ENCODE measurements at places on chromosomes 5 and 9.
A peak's percentile ranks its signal among the peaks of the same experiment; 100 is the strongest.

DNA sequence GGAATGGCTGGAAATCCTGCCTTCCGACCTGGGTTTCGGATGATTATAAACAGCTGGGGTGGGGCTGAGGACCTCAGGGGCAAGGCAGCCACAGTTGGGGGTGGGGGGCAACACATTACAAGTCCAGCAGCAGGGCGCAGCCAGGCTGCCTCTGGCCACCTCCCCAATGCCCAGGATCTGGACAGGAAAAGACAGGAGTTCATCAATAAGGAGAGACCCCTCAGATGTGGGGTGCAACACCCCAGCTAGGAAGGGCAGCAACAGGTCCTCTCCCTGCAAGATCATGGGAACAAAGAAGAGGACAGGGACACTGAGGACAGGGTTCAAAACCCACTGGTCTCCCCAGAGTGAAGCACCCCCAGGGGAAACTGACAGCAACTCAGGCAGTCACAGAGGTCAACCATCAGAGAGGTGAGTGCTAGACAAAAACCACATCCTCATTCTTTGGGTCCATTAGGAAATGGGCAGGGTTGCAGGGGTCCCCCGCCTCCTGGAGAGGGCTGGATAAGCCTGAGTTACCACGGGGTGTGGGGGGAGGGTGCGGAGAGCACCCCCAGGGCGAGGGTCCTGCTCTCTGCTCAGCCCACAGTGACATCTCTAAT, 33.5 kb downstream of the SEMA4D start:
- no peak for DNase-seq

DNA sequence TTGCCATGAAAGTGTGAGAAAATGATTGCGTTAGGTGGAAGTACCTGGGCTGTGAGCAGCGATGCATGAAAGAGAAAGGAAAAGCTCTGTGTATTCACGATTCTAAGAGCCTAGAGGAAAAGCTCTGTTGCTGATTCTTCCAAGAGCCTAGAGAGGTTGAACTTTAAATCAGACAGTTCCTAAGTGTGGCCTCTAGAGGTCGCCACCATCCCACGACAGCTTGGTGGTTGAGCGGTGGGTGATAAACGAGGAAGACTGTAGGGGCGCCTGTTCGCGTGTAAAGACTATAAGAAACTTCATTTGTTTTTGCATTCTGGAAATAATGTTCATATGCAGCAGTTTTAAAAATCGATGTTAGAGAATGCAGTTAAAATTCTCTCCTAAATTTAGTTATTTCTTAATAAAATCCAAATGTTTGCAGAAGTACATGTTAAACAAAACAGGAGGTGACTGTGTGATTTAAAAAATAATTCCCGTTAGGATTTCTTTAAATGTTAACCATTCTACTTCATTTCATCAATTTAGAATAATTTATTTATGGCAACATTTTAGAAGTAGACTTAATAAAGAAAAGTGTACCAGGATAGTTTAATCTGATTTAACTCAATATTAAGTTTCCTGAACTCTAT, 107.7 kb downstream of the TENT4A start:
- peak; percentile 45 for DNase-seq

- no peak for DNase-seq
Measured at GRCh38 chr5:138936968-138937345, 61.8 kb upstream of the LRRTM2 start.

GRCh38 chr5:127805448-127805847, 102.3 kb downstream of the CCDC192 start:
- no peak for DNase-seq

DNA sequence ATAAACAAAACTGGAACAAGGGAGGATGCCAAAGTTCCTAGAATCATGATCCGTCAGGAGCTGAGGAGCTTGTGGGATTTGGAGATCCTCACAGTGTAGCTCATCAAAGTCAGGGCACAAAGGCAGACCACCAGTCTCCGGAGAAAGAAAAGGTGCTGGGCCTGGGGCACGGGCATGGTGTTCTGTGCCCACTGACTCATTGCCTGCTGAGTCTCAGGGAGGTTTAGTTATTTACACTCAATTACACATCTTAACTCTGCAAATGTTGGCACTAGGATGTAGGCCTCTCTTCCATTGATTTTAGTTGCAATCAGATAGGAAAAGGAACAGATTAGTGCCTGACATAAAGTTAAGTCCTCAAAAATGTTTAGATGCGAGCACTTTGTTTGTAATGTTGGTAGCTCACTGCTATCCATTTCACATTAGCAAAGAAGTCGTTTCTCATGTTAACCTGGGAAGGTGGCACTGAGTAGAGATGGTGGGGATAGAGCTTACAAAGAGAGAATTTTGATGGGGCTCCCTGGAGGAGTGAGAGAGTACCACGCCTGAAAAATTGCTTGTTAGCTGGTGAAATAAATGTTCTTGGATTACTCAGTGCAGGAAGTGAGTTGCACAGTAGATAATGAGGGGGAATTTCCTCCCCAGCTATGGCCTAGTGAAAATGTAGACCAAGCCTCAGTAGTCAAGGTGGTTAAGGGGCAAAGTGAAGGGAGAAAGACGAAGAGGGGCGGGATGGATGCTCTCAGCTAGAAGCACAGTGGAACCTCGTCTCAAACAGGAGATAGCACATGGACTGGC, 109.5 kb upstream of the CD180 start:
- no peak for DNase-seq

GRCh38 chr9:20476912-20477521, 145.3 kb downstream of the MLLT3 start:
- no peak for DNase-seq

DNA sequence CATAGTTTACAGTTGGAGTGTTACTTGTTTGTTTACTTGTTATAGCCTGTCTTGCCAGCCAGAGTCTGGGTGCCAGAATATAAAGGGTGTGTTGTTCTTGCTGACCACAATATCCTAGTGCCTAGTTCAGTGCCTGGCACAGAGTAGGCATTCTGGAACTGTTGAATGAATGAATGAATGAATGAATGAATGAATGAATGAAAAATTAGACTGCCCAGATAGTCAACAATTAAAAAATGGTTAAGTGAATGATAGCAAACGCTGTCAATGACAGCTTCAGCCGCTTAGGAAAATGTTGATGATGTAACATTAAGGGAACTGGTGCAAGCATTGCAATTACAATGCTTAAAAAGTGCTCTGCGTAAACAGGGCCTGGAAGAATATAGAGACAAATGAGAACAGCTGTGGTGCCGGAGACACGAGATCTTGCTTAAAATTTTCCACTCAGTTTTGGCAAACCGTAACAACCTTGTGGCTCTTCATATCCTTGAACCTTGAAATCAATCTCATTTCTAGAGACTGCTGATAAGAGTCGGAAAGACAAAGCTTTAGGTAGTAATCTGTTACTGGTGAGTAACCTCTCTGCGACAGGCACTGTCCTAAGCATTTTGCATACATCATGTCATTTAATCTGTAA, 4.7 kb upstream of the TTLL11 start:
- no peak for DNase-seq

DNA sequence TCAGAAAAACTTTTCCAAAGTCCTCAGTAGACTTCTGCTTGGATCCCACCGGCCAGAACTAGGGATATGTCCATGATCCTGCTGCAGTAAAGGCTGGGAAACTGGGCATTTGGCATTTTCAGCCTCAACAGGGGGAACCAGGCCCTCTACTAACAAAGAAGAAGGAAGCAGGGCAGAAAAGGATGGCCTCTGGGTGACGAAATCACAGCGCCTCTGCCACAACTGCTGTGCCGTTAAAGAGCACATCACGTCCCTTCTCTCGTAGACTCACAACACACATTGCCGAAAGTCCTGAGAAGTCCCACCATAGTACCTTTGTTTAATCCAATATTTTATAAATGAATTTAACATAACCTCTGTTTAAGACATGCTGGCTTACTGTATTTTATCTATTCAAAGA, 10.4 kb upstream of the AFAP1L1 start:
- DNase-seq = no peak

DNA sequence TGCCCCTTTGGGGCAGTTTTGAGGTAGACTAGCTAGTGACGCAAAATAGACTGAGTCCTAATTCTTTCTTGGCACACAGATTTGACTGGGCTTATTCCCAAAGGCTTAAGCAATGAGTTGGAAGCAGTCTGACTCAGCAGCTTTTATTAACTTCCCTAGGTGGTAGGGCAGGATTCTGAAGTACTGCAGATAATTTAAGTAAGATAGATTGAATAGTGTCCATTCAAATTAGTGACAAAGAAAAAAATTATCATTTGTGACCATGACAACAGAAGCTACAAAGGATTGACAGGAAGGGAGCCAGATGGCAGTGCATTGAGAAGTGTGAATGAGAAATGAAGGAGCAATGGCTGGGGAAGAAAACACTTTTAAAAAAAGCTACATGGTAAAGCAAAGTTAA, 649.4 kb downstream of the CDH9 start:
- no peak for DNase-seq

- DNase-seq = no peak
Measured at GRCh38 chr9:84969084-84969483, 299.6 kb downstream of the NTRK2 start.

- DNase-seq = no peak
Measured at GRCh38 chr5:41831155-41831554, 39.1 kb downstream of the OXCT1 start.

Data from activated CD4-positive, alpha-beta T cell treated with anti-CD3 and anti-CD28 coated beads for 24 hours (primary cell).